Foreskin keratinocyte (primary cell): ENCODE measurements at places on chromosomes 5 and 9. TPM values are rescaled to one million over a fixed set of nuclear protein-coding genes. Genes with fewer than 3 reads are reported as not detected.

IDNK gene
- 1.9 and 2.2 TPM in 2 replicates for total RNA-seq

C5orf58 gene
- total RNA-seq = not detected in 2 replicates

PCDHB5 gene
- 0.04 and 0.10 TPM in 2 replicates for total RNA-seq

DNA sequence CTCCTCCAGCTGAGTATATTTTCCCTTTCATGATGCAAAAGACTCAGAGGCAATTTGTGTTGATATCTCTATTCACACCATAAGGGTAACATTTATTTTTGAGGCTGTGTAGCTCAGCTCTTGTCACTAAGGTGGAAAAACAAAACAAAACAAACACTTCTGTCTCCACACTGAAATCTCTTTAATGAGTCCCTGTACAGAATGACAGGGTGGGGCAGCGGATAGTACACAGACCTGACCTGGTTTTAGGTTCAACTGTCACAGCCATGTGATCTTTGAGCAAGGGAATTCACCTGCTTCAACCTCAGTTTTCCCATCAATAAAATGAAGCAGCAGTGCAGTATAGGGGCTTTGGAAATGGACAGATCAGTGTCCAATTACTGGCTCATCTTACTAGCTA lies 29.3 kb downstream of the TLR4 start:
- DNase-seq = no peak

DNA sequence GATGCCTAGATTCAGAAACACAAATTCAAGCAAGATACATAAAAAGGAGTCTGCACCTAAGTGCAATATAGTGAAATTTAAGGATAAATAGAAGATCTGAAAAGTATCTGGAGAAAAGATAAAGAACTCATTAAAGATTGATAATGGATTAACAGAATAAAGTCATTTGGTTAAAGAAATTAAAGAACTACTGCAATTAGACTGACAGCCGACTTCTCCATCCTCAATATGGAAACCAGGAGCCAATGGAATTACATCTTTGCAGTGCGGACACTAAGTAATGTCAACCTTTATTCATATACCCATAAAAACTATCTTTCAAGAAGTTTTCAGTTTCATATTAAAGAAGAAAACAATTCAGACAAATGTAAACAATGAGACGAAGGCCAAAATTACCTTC lies 81.0 kb downstream of the MRPL36 start:
- DNase-seq = no peak

- no peak for DNase-seq
Observed at GRCh38 chr5:73743161-73743560, 117.2 kb downstream of the ARHGEF28 start.

DNA sequence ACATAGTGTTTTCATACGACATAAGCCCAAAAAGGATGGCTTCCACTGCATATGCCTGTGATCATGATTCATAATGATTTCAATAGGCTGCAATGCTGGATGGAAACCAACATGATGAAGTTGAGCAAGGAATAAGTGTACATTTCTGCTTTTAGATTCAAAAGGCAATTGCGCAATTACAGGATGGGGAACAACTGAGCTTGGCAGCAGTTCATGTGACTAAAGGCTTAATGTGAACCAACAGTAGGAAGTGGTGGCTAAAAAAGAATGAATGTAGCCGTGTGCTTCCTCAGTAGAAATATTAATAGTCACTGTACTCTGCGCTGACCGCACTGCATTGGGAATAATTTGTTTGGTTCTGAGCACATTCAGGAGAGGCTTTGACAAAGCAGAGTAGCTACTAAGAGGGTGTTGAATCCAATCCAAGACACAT lies 51.2 kb downstream of the SLC1A3 start:
- peak; percentile 99 for DNase-seq

DNA sequence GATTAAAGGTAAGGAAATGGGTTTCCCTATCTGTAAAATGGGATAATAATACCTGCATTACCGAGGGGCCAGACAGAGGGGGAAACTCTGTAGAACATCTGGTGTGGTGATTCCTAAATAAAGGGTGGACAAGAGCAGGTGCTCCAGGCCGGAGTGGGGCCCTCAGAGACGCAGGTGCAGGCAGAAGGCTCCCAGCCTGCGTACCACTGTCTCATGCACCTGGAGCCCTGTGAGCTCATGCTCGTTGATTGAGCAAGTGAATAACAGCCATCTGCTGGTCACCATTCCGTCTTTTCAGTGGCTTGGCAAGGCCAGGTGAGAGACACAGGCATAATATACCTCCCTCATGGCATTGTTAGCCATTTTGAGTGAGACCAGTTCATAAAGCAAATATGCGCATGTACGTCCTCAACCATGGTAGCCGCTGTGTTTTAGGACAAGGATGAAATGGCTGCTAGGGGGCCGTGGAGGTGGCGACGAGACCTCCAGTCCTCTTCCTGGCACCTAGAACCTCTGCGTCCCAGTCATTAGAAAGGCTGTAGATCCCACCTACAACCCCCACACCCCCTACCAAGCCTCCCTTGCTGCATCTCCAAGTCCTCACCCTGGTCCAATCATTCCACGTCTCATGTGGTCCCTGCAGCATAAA lies 198.0 kb upstream of the MVB12B start:
- DNase-seq = no peak

GRCh38 chr5:174056064-174056847 lies 10.8 kb downstream of the NSG2 start:
- DNase-seq = no peak
